ENCODE measurements at places on chromosomes 12 and 14. TPM values are rescaled to one million over a fixed set of nuclear protein-coding genes. Genes with fewer than 3 reads are reported as not detected.

DNA sequence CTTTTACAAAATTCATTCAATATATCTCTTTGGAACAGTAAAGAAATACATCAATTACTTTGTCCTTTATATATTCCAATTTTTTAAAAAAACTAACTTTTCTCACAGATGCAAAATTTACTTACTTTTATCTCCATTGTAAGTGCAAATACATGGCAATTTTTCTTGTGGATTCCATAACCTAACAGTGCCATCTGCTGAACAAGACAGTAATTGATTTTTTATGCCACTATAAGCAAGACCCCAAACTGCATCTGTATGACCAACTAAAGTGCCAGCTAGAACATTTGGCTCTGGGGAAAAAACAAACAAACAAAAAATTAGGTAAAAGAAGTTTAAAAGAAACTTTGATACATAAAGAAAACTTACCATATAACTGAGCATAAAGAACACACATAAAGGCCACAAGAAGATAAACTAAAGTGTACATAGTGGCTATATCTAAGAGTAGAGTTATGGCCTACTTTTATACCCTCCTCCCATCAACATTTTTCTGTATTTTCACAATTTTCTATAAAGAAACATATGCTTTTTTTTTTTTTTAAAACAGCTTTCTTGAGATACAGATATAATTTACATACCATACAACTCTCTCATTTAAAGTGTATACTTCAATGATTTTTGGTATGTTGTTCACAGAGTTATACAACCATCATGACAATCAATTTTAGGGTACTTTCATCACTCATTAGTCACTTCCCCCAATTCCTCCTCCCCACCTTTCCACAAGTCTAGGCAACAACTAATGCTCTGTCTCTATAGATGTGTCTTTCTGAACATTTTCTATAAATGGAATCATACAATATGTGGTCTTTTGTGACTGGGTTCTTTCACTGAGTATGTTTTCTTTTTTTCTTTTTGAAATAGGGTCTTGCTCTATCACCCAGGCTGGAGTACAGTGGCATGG is 32.6 kb downstream of the COCH start:
- no peak overlapping the region for H3K27ac ChIP-seq
- H3K36me3 ChIP-seq, result peaks cover 20% of the 10 kb centered on the region
- H3K4me1 ChIP-seq, result no peaks in the 10 kb centered on the region
- H3K4me3 ChIP-seq, result no peak overlapping the region

- H3K27me3 ChIP-seq, result no peaks in the 10 kb centered on the region
- H3K27ac ChIP-seq, result no peak overlapping the region
- no peaks in the 10 kb centered on the region for H3K4me1 ChIP-seq
- H3K4me3 ChIP-seq, result no peak overlapping the region
Measured at GRCh38 chr12:68850390-68850789, 42.4 kb downstream of the MDM2 start.

DNA sequence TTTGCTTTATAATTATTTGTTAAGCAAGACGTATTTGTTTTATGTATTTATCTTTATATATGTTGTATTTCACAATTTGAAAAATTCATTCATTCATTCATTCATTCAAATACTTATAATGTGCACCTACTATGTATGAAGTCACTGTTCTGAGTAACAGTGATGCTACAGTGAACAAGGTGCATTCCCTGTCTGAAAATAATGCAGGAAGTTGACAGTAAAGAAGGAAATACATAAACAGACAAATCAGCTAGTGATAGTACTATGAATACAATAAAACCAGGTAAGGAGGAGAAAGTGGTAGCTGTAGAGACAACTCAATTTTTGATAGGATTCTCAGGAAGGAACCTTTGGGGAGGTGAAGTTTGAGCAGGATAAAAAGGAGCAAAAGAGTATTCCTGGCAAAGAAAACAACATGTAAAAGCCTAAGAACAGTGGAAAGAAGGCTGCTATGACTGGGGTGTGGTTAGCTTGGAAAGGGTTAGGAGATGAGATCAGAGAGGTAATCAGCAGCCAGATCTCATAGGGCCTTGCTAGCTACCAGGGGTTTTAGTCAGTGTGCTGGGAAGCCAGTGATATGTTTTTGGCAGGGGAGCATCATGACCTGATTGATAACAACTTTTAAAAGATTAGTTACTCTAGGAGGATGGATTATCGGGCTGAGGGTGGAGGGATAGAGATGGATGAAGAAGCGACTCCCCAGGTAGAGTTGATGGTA is 17.4 kb downstream of the BICDL1 start:
- peak overlapping the region; percentile 43 for H3K27ac ChIP-seq
- no peaks in the 10 kb centered on the region for H3K36me3 ChIP-seq
- H3K4me1 ChIP-seq, result peaks cover 12% of the 10 kb centered on the region
- no peak for DNase-seq
- H3K4me3 ChIP-seq, result no peak overlapping the region

GAS2L3 gene
- total RNA-seq, result 55.1 TPM

DNA sequence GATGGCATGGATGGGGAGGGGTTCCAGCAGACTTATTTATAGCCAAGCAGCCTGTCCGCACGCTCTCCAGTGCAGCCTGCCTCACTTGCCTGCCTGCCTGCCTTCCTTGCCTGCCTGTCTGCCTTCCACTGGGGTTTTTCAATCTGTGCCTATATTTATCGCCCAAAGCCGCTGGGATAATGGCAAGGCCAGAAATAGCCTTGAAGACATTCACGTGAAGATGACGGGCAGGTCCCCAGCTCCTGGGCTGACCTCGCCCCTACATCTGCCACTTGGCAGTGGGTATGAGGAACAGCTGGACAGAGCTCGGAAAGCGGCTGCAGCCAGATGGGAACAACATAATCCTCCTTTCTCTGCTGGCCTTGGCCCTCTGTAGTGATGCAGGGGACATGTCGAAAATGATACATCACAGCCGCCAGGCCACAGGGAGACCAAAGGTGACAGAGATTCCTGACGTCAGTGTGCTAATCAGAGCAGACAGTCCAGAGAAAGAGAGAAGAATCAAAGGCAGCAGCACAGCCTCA is 53.3 kb downstream of the PITPNM2 start:
- H3K27ac ChIP-seq, result no peak overlapping the region
- H3K4me1 ChIP-seq, result peaks cover 3% of the 10 kb centered on the region
- DNase-seq, result no peak
- no peak overlapping the region for H3K4me3 ChIP-seq
- no peaks in the 10 kb centered on the region for H3K36me3 ChIP-seq
